ENCODE measurements at places on chromosomes 6 and 20.

- no peak for DNase-seq
These were observed 46.9 kb downstream of the MAP3K4 start for GRCh38 chr6:161038229-161039031.

DNA sequence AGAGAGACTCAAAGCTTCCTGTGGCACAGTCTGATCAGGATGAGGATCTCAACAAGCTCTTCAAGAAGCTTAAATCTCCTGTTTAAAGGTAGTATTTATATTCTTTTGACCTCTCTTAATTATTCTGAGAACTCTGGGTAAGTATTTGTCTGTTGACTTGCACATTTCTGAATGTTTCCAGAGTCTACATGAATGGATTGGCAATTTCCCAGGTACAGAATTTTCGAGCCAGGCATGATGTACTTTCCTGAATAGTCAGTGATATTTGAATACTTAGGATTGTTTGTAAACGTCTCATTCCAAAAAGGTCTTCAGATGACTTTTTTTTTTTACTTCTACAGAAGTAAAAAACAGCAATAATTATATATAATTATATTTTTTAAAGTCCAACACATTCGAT lies 293.4 kb downstream of the TBC1D32 start:
- DNase-seq, result no peak

GRCh38 chr20:47317127-47317895 lies 39.2 kb downstream of the ZMYND8 start:
- DNase-seq, result peak; percentile 55

- DNase-seq, result peak; percentile 41
These were observed 58.7 kb downstream of the SNX5 start for GRCh38 chr20:17909869-17910321.

DNA sequence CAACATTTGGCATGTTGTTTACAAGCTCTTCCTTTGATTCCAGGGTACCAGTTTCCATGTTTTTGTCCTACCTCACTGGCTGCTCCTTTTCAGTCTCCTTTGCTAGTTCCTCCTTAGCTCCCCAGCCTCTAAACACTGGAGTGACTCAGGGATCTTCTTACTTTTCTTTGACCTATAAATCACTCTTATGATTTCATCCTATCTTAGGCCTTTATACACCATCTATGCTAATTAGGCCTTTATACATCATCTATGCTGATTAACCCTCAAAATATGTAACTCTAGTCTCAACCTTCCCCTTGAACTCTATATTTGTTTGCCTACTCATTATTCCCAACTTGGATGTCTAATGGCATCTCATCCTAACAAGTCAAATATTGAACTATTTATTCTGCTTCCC lies 9.5 kb downstream of the TMEM30A start:
- no peak for DNase-seq

GRCh38 chr20:44646641-44647274 lies 4.7 kb downstream of the ADA start:
- no peak for DNase-seq

Data from left lobe of liver (tissue), 2 donors.